HAP-1 (cell line): ENCODE measurements at places on chromosomes 11 and 22.

DNA sequence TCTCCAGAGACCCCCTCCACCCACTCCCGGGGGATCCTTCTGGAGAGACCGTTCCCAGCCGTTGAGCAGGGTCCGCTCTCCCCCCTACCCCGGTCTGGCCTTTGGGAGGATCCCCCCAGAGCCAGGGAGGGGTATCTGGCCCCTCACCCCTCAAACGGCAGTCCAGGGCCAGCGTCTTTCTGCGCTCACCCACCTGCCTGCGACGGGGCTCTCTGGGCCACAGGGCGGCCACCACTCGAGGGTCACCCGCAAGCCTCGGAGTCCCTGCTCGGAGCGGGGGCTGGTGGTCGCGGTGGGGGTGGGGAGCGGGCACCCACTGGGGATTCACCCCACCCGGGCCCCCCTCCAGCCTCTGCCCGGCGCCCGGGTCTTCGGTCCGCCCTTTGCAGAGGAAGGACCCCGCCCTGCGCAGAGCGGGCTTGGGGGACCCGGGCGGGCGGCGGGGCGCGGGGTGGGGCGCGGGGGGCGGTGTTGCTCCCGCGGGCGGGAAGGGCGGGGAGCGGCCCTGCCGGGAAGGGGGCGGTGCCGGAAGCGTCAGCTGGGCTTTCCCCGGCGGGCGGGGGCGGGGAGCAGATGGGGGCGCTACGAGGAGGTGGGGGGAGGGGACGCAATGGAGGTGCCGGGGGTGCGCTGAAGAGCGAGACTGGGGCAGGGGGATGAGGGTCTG lies 16.6 kb downstream of the CRELD2 start:
- DNase-seq, result peak; percentile 20

GRCh38 chr11:46393231-46393616 lies 1.6 kb upstream of the CHRM4 start:
- no peak for DNase-seq

- DNase-seq, result no peak
These were observed 9.8 kb upstream of the TUBA8 start for GRCh38 chr22:18100781-18101180.

DNA sequence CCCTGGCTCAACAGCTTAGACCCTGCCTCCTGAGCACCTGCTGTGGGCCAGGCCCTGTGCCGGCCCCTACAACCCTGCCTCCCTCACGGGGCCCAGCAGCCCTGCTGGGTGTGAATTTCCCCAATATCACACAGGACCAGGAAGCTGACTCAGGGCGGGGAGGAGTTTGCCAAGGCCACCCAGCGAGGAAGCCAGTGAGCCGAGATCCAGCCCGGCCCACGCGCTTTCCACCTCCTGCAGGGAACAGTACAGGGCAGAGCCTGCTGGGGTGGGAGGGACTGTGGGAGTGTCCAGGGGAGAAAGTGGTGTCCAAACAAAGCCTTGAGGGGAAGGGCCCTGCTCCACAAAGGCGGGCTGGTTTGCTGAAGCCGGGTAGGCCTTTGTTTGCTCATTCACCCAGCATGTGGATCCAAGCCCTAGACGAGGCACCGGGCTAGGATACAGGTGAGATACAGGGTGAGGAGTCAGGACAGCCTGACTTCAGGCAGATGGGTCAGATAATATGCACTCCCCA lies 26.8 kb downstream of the RPL3 start:
- peak; percentile 81 for DNase-seq

DNA sequence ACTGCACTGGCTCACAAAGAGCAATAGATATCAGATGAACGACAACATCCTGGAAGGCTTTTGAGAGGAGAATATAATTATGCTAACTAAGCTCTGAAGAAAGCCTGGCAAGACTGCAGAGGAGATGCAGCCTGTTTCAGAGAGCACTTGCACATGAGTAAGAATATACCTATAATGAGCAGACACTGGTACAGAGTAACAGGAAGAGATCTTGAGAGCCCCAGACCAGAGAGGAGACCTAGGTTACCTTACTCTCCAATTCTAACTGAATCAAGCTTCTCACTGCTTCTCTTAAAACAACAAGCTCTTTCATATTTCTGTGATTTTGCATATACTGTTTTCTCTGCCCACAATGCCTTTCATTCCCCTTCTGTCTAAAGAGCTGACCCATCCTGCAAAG lies 66.5 kb downstream of the FAM168A start:
- no peak for DNase-seq

DNA sequence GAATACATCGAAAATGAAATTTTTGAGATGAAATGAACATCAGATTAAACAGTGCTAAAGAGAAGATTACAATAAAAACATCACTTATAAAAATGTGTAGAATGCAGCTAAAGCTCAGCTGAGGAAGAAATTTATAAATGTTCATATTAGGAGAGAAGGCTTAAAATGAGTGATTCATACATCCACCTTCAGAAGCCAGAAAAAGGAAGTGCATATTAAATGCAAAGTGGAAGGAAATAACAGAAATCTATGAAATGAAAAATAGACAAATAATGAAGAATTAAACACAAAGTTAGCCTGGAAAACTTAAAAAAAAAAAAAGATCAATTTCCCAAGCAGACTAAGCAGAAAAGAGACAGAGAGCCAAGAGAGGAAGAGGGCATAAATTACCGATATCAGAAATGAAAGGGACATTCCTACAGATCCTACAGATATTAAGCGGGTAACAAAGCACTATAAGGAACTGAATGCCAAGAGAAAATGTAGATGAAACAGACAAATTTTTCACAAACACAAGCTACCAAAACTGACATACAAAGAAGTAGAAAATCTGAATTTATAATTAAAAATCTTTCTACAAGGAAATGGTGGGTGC lies 7.2 kb upstream of the MOB2 start:
- no peak for DNase-seq

GRCh38 chr11:18698341-18699268 lies at the start of gene TMEM86A:
TMEM86A (plus strand) TSS chr11:18698779; CDS start chr11:18698887, 108 bp downstream.
- DNase-seq, result peak; percentile 81

DNA sequence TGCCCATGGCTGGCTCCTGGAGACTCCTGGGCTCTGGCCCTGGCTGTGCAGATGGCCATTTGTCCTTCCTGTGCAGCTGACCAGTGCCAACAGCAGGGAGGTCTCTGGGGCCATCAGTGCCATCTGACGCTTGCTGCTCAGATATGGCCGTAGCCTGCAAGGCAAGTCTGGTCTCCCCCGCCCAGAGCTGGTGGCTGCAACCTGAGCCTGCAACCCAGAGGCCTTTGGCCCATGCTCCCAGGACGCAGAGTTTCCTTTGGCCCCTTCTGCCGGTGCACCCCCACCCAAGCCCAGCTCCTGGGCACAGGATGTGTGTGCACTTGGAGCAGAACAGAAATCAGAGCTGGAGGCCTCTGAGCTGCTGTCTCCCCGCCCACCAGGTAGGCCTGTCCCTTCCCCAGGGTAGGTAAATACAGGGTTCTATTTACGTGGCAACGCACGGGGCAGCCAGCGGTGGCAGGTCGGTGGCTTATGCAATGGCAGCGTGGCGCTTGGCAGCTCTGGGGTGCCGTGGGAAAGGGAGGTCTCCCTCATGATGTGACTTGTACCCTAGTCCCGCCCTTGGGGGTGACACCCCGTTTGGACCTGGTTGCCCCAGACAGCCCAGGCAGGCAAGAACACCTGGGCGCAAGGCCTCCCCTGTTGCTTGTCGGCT lies 21.0 kb upstream of the MYEOV start:
- no peak for DNase-seq

GRCh38 chr11:597166-597725 lies 18.5 kb downstream of the IRF7 start:
- DNase-seq, result no peak

- no peak for DNase-seq
These were observed 10.6 kb upstream of the NXPE4 start for GRCh38 chr11:114606003-114606801.

DNA sequence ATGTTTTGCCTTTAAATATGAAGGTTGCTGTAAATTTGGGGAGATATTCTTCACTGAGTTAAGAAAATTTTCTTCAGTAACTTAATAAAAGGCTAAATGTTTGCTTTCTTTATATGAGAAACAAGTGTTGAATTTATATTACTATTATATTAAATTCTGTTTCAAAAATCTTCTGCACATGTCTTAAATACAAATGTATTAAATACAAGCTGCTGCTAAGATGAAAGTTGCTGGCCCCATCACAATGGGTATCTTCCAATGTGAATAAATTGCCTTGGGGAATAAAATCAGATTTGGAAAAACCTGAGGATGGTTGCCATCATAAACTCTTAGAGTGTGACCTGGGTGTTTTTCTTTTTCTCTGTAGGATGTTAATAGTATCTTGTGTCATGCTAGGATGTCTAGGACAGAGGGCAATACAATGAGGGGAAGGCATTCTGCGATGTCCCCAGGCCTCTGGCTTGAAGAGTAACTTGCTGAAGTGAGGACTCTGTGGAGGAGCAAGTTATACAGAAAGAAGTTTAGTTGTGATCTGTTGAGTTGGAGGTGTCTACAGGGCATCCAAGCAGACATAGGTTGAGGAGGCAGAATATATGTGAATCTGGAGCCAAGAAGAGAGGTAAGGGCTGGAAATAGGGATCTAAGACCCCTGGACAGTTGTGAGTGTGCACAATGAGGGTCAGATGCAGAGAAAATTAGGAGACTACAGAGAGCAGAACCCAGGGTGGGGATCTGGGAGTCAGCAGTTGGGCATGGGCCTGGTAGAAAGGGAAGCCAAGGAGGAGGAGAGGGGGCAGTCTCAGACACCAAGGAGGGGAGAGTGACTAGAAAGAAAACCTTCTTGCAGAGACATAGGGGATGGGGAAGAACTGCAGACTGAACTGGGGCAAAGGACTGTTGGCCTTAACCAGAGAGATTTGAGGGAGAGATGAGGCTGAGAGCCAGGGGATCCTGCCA lies 4.8 kb downstream of the IGLL5 start:
- DNase-seq, result no peak

DNA sequence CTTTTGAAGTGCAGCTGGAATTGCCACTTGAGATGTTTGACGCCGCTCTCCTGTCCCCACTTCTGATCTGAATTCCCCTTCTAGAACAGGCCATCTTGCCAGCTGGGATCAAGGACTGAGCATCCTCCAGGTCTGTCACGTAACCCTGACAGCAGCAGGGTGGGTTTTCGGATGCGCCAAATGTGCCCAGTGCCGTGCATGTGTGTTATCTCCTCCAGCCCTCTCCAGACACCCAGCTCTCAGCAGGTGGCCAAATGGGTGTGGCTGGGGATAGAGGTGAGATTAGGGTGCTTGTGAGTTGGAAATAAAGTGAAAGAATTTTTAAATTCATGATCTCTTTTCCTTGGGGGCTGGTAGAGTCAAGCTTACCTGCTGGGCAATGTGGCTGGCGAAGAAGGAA lies 3.3 kb downstream of the OSBP2 start:
- no peak for DNase-seq

DNA sequence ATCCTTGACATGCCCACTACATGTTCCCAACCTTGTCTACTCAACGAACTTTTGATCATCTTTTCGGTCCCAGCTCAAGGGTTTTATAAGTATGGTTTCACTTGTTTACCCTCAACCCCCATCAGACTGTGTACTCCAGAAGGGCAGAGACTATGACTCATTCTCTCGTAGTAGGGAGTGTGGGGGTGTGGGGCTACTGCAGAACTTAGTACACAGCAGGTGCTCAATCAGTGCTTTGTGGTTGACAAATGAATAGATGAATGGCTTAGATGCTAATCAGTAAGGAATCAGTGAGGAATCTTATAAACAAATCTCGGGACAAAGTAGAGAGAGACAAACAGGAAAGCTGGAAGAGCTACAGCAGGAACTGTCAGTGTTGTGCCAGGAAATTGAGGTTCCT lies 151.7 kb upstream of the PLET1 start:
- DNase-seq, result no peak

DNA sequence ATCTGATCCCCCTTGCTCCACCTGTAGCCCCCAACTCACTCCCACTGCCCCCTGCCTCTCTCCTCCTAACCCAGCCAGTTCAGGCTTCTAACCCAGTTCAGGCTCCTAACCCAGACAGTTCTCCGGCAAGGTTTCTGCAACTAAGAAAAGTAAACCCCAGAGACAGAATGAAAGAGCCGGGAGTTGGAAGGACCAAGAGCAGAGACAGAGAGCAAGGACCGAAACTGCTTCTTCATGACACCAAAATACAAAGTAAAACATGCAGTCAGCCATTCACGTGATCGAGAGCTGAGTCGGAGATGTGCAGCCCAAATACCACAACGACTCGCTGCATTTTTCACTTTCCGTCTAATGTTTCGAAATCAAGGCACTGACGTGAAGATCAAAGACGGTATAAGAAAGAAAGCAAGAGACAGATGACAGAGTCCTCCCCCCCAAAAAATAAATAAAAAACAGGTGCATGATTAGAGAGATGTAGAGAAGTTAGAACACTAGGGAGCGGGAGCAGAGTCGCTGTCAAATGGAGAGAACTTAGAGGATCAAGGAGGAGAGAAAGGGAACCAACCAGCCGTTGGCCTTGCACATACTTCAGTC lies 884 bp downstream of the IL10RA start:
- no peak for DNase-seq

DNA sequence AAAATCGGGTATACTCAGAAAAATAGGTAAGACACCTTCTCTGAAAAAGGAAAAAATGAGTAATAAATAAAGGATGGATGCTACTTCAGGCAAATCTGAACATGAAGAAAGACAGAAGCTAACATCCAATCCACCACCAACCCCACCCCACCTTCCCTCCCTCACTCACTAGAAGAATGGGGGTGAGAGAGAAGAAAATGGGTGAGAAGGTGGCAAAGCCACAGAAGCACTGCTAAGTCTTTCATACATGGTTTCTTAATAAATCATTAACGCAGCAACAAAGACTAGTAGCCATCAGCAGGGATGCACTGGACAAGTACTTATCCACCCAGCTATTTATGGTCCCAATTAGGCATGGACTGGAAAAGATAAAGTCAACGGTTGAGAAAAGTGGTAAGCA lies 5.9 kb downstream of the FHIP1B start:
- no peak for DNase-seq

DNA sequence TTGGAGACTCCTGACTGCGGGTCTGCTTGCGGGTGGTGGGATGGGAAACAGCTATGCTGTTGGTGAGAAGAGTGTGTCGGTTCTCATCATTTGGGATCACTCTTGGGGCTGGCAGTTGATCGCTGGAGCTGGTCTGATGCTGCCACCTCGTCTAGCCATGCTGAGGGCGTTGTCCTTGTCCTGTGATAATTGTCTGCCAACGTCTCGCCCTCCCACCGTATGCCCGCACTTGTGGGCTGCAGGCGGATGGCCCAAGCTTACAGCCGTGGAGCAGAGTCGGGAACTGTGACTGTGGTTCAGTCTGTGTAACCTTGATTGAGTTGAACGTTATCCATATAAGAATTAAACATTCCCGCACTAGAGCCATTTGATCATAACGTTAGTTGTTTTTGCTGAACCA lies 204.4 kb downstream of the TBC1D22A start:
- no peak for DNase-seq

DNA sequence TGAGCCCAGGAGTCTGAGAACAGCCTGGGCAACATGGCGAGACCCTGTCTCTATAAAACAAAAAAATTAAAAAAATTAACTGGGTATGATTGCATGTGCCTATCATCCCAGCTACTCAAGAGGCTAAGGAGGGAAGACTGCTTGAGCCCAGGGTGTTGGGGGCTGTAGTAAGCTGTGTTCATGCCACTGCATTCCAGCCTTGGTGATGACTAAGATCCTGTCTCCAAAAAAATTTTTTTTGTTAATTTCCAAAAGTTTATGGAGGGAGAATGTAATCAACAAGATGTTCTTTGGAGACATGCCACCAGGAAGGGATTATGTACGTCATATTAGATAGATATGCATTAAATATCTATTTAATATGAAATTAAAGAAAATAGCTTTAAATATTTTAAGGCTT lies 267.5 kb downstream of the SBF2 start:
- no peak for DNase-seq
